ENCODE measurements at places on chromosomes 13 and 19.

- H3K27ac ChIP-seq: no peak overlapping the region
- H3K36me3 ChIP-seq: no peaks in the 10 kb centered on the region
- H3K4me1 ChIP-seq: no peaks in the 10 kb centered on the region
Observed at GRCh38 chr19:41166944-41167804, 25.8 kb upstream of the CYP2S1 start.

GRCh38 chr19:57506163-57506562, 6.4 kb downstream of the ZNF773 start:
- no peak overlapping the region for H3K4me3 ChIP-seq
- DNase-seq: no peak
- peaks cover 87% of the 10 kb centered on the region for H3K36me3 ChIP-seq
- H3K27me3 ChIP-seq: no peaks in the 10 kb centered on the region
- H3K27ac ChIP-seq: no peak overlapping the region
- peaks cover 3% of the 10 kb centered on the region for H3K4me1 ChIP-seq

GRCh38 chr19:28367146-28367545, 845.8 kb downstream of the UQCRFS1 start:
- peaks cover 14% of the 10 kb centered on the region for H3K36me3 ChIP-seq
- DNase-seq: no peak
- H3K4me3 ChIP-seq: no peak overlapping the region
- H3K4me1 ChIP-seq: no peaks in the 10 kb centered on the region

DNA sequence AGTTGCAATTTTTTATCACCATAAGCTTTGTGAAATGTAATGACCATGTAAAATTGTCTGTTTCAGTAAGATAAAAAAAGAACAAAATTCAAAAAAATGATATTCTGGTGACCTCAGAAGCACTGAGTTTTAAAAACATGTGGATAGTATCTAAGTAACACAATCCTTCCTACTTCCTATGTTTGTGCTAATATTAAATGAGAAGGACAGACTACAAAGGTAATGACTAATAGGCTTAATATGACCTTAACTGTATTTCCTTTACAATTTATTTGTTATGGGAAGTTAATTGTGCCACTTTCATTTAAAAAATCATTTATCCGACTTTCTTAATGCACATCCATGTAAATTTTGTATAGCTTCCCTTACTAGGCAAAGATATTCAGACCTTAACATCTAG, 1030.4 kb upstream of the ATXN8OS start:
- H3K36me3 ChIP-seq: no peaks in the 10 kb centered on the region
- H3K27ac ChIP-seq: no peak overlapping the region
- H3K4me1 ChIP-seq: no peaks in the 10 kb centered on the region

- peak overlapping the region; percentile 20 for H3K27ac ChIP-seq
- peaks cover 44% of the 10 kb centered on the region for H3K4me1 ChIP-seq
- peak; percentile 53 for DNase-seq
- H3K27me3 ChIP-seq: peaks cover 2% of the 10 kb centered on the region
Observed at GRCh38 chr13:108963846-108964600, 334.6 kb downstream of the MYO16 start.

DNA sequence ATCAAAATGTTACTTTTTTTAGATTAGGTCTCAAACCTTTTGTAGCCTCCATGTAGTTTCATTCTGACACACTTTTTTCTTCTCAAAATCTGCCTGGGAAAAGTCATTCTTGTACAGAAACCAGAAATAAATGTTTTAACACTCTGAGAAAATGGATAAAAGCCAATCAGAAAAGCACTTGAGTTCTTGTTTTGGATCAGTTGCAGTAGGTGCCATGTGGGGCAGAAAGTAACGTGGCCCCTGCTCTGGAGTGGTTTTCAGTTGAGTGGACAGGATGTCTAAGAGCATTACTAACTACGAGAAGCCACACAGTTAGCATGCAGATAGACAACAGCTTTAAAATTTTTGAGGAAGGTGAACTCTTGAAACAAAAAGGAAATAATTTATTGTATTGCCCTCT, 19.1 kb downstream of the GPR183 start:
- H3K27me3 ChIP-seq: no peaks in the 10 kb centered on the region
- H3K36me3 ChIP-seq: no peaks in the 10 kb centered on the region
- peaks cover 20% of the 10 kb centered on the region for H3K4me1 ChIP-seq
- no peak overlapping the region for H3K27ac ChIP-seq
- H3K4me3 ChIP-seq: no peak overlapping the region

- peaks cover 14% of the 10 kb centered on the region for H3K27me3 ChIP-seq
- H3K4me1 ChIP-seq: no peaks in the 10 kb centered on the region
- H3K27ac ChIP-seq: no peak overlapping the region
- H3K4me3 ChIP-seq: no peak overlapping the region
- DNase-seq: no peak
- H3K36me3 ChIP-seq: no peaks in the 10 kb centered on the region
Observed at GRCh38 chr19:29779921-29780320, 31.9 kb upstream of the CCNE1 start.

DNA sequence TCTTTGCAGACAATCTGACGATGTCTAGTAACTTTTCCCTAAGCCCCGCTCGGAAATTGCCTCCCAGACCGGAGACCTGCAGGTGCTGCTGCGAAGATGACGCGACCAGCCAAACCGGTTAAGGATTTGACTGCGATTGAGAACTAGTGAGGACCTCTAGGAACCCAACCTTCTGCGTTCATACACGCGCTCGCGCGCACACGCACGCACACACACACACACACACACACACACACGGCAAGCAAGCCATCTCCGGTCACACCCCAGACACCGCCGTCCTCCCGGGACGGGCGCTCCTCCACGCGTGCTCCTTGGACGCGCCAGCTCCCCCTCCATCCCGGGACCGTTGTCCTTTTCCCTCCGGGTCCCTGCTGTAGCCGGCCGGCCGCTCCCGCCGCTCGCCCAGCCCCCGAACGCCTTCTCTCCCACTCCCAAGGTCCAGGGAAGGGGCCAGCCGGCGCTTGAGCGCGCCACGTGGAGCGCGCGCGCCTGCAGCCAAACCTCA, 1.2 kb downstream of the TBC1D4 start:
- no peaks in the 10 kb centered on the region for H3K36me3 ChIP-seq
- peaks cover 52% of the 10 kb centered on the region for H3K4me1 ChIP-seq
- peak overlapping the region; percentile 51 for H3K27ac ChIP-seq
- no peaks in the 10 kb centered on the region for H3K27me3 ChIP-seq
